ENCODE measurements at places on chromosomes 1 and 21.

DNA sequence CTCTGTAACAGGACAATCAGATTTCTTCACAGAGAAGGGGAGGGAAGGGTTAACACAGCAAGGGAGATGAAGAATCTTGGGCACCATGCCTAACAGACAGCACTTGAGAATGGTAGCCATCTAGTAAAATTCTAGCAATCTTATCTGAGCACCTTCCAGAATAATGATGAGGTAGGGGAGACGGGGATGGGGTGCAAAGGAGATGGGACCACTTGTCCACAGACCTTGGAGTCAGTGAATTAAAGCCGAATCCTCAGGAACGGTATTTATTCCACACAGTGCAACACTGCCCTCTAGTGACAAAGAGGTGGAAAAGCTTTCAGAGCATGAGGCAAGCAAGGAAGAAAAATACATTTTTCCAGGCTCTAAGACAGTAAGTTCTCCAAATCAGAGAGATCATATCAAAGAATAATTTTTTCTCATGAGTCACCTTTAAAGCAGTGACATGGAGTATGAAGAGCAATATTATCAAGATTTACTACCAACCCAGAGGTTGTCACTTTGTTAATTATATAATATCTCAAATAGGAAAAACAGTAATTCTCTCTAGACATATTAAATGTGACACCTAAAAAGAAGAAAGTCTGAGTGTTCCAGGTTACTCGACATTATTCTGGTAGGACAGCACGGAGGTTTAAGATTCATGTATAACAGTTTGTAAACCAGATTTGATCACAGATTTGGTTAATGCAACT lies 43.3 kb upstream of the LPAR3 start:
- peak; percentile 53 for DNase-seq

DNA sequence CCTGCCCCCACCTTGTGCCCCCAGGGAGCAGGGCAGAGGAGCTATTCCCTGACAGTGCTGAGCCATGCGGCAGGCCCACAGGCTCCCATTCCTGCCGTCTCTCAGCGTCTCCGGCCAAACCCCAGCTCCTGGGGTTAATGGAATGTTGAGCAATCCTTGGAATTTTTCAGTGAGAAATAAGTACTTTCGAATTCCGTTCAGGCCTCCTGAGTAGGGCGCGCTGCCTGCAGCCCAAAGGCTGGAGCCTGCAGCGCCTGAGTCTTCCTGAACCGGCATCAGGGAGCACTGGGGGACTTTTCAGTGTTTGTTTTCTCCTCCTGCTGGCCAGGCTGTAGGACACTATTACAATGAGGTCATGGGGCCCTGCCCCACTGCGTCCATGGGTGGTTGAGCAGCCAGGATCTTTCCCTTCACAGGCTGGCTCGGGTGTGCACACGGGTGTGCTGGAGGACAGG lies 33.3 kb upstream of the CSF1 start:
- no peak for DNase-seq

GRCh38 chr1:96559181-96559580 lies 162.4 kb upstream of the PTBP2 start:
- no peak for DNase-seq

DNA sequence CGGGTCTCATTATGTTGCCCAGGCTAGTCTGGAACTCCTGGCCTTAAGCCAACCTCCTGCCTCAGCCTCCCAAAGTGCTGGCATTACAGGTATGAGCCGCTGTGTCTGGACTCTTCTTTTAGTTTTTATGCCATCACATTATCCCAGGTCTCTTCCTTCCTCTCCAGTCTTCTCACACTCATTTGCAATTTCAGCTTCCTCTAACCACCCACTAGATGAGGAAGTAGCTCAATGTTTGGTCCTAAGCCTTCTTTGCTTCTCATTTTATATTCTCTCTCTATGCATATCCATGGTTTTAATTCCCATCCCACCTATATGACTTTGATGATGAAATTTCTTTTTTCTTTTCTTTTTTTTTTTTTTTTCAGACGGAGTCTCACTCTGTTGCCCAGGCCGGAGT lies 3.1 kb upstream of the ZBTB8A start:
- no peak for DNase-seq

- DNase-seq = no peak
These were observed at the start of gene APCS for GRCh38 chr1:159587461-159587951. TSS of gene APCS (plus strand) at chr1:159587826. CDS start at chr1:159587922, 96 bp downstream.

DNA sequence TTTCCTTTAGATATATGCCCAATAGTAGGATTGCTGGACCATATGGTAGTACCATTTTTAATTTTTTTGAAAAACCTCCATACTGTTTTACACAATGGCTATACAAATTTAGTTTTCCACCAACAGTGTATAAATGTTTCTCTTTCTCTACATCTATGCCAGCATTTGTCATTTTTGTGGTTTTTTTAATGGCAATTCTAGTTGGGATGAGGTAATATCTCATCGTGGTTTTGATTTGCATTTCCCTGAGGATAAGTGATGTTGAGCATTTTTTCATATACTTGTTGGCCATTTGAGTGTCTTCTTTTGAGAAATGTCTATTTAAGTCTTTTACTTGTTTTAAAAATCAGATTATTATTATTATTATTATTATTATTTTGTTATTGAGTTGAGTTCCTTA lies 35.5 kb downstream of the PLA2G4A start:
- DNase-seq = no peak

Measured in activated CD4-positive, alpha-beta T cell treated with anti-CD3 and anti-CD28 coated beads, Interleukin-2, Interleukin-4, amounts not matched to agents 100 ng/mL and 50 ng/mL, durations not matched to agents 16 hours and 8 hours (primary cell).